ENCODE measurements at places on chromosomes 6 and 20. TPM values are rescaled to one million over a fixed set of nuclear protein-coding genes. Genes with fewer than 3 reads are reported as not detected.

DNA sequence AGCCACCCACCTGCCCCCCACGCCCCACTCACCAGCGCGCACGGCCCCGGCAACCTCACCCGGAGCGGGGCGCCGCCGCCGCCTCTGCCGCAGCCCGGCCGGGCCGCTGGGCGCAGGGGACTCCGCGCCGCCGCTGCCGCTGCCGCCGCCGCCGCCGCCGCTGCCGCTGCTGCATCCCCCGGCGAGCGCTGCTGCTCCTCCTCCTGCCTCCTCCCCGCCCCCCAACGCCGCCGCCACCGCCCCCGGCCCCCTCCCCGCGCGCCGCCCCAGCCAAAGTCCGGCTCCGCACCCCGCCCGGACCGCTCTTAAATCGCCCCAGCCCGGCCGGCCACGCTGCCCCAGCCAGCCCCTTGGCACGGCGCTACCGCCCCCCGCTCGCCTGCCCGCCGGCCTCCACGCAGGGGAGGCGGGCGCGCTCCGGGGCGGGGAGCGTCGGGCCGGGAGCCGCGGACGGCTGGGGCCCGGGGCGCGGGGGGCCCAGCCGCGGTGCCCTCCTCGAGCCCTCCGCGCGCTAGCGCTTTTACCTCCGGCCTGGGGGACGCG lies at the start of gene SULF2:
SULF2 (minus strand) TSS at position 171 of the 543 bp plus-strand sequence. CDS start 28,118 bp downstream, outside the sequence.
- H3K4me1 ChIP-seq, result no peaks in the 10 kb centered on the region
- H3K27me3 ChIP-seq, result peaks cover 8% of the 10 kb centered on the region
- DNase-seq, result no peak

TSHZ2 gene
- total RNA-seq, result 1.6 TPM

- no peaks in the 10 kb centered on the region for H3K36me3 ChIP-seq
- no peak overlapping the region for H3K27ac ChIP-seq
- H3K4me3 ChIP-seq, result no peak overlapping the region
Measured at GRCh38 chr20:56867128-56867527, 238.0 kb downstream of the TFAP2C start.

GGTLC1 gene
- total RNA-seq, result not detected

GRCh38 chr6:3693831-3694230 lies 57.7 kb downstream of the PXDC1 start:
- no peak overlapping the region for H3K27ac ChIP-seq
- DNase-seq, result no peak
- H3K27me3 ChIP-seq, result no peaks in the 10 kb centered on the region
- H3K4me1 ChIP-seq, result no peaks in the 10 kb centered on the region
